ENCODE measurements at places on chromosomes 3 and 15.

- DNase-seq = no peak
Observed at GRCh38 chr3:193620650-193621049, 27.6 kb downstream of the OPA1 start.

GRCh38 chr15:98881526-98882520, 125.8 kb downstream of the PGPEP1L start:
- DNase-seq = peak; percentile 78

- DNase-seq = no peak
Observed at GRCh38 chr3:168077091-168077490, 18.6 kb downstream of the GOLIM4 start.

- DNase-seq = no peak
Observed at GRCh38 chr15:67143646-67144045, 78.2 kb downstream of the SMAD3 start.

DNA sequence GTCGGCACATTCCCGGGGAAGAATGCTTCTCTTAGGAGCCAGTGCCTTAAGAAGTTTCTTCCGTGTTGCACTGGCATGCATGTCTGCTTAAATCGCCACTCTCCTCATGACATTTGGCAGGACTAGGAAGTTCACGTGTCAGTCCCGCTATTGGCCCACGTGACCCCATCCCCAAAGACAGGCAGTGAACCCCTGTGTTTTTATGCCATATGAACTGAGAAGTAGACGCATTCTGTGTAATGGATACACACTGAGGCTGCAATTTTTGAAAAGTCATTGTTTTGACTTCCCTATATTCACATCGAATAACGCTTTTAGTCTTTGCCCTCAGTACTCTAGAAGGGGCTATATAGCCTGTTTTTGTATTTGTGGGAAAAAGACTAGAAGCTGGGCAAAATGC, 125.6 kb upstream of the TBL1XR1 start:
- no peak for DNase-seq

- DNase-seq = no peak
Observed at GRCh38 chr15:90046911-90047392, 45.8 kb downstream of the ZNF710 start.

DNA sequence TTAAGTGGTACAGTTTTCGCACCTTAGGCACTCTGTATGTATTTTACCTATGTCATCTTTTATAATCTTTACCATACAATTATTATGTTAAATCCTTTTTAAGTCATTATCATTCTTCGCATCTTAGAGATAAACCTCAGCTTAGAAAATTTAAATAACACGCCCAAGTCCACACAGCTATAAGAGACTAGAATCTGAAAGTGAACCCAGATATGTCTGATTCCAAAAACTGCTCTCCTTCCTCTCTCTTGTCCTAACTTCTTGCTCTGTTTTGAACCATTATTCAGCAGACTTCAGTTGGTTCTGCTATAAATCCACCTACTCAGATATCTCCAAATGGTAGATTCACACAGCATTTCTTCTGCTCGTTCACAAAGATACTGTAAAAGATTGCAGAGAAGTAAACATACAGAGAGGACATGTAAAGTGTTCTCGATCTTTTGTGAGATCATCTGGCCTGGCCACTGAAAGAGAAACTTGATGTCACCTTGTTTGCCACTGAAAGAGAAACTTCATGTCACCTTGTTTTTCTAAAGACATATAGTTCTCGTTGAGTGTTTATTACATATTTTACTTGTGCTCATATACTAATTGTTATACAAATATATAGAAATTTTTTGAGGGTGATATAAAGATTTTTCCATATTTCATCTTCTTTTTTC, 533.2 kb downstream of the GRM7 start:
- no peak for DNase-seq

Measured in hematopoietic multipotent progenitor cell treated with erythropoietin and hydrocortisone succinate and interleukin-3 and kit ligand, for 8 days (in vitro differentiated cells).